ENCODE measurements at places on chromosomes 5 and 9.

- no peak for DNase-seq
Measured at GRCh38 chr5:177399997-177400868, at the start of gene PFN3. PFN3 (minus strand) TSS chr5:177400661; CDS start chr5:177400576, 85 bp downstream.

GRCh38 chr5:52657247-52657645 is 130.5 kb upstream of the ITGA1 start:
- DNase-seq, result peak; percentile 67

DNA sequence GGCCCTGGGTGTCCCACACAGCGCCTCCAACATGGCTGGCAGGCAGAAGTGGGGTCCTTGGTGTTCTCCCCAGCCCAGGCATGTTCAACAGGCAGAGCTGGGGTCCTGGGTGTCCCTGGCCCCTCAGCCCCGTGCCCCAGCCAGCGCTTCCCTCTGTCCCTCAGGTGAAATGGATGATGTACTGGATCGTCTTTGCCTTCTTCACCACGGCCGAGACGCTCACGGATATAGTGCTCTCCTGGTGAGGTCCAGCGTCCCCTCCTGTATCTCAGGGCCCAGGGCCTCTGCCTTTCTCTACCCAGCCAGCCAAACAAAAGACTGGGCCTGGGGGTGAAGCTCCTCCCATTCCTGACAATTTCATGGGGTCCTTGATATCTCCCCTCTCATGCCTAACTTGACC is 2.4 kb downstream of the REEP2 start:
- no peak for DNase-seq

- no peak for DNase-seq
Measured at GRCh38 chr5:68225911-68226545, 10.5 kb downstream of the PIK3R1 start.

DNA sequence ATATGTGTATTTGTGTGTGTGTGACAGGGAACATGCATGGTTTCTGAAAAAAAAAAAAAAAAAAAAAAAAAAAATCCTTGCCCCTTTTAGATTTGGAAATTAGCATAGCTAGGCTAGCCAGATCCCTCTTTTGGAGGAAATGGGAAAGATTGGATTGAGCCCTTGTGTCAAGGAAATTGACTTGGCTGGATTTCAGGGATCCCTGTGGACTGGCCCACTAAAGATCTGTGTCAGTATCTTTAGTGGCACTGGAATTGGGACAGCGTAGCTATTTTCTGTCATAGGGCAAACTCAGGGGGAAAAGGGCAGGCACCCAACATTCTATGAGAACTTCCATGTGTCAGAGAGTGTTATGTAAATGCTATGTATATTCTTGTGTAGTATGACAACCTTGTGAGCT is 35.4 kb downstream of the SH3GL2 start:
- DNase-seq, result no peak

GRCh38 chr5:55324815-55325418 is 17.1 kb downstream of the MTREX start:
- peak; percentile 44 for DNase-seq

DNA sequence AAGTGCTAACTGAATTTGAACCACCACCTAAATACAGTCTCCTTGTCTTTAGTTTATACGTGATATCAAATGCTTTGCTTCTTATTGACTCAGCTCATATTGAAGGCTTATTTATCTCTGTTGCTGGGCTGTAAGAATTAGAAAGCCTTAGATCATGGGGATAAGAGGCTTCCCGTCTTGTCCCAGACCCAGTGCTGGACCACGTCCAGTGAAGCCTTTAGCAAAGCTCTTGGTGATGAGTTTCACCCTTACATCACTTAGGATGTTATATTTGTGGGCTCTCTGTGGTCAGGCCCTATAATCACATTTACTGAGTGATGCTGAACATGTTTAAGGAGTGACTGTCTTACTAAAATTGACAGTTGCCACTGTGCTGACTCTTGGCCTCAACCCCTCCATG is 11.2 kb downstream of the FAM240B start:
- peak; percentile 71 for DNase-seq

DNA sequence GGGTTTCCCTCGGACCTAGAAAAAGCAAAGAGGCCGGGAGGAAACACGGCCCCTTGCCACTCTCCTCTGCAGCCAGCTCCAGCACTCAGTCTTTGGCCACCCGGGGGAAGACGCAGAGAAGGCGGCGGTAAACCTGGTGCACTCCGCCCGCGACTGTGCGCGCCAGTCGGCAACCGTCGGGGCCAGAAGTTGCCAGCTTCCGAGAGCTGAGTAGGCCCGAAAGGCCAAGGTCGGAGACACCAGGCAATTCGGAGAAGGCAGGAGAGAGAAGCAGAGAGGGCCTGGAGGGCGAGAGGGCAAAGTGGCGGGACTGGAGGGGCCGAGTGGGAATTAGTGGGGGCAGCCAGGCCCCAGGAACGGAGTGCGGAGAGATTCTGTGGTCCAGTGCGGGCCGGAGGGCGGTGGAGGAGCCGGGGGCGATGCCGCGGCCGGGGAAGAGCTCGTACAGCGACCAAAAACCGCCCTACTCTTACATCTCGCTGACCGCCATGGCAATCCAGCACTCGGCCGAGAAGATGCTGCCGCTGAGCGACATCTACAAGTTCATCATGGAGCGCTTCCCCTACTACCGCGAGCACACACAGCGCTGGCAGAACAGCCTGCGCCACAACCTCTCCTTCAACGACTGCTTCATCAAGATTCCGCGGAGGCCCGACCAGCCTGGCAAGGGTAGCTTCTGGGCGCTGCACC is at the start of gene FOXB2:
FOXB2 (plus strand) TSS at position 420 of the 690 bp plus-strand sequence; CDS start at position 420, 0 bp downstream.
- DNase-seq, result no peak

DNA sequence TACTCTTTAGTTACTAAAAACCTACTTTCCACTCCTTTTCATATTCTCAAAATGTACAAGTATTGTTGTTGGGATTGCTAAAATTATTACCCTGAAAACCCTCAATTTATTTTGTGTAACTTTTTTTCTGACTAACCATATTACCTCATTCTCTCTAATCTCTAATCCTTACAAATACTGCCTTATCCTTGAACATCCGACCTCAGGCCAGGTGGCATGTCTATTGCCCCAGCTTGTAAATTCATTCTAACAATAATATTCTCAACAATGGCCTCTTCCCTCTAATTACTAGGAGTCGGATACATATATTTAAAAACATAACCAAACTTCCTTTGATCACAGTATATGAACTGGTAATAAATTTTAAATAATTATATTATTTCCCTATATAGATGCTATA is 25.8 kb downstream of the ARL15 start:
- DNase-seq, result no peak

- no peak for DNase-seq
Measured at GRCh38 chr9:96052686-96053085, 177.2 kb downstream of the ERCC6L2 start.

DNA sequence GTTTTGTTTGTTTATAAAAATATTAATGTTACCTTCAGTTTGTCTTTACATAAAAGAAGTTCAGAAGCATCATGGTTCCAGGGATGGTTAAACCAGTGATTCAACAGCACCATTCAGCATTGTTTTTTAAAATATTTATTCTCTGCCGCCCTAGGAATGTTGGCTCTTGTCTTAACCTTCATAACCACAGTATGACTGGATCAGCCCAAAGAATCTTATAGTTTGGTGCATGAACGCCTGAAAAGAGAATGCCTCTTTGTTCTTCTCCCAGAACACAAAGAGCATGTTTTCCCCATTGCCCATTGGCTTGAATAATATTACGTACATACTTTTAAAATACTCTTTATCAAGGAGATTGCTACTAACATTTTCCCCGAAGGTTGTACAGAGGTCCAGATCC is 413.4 kb downstream of the ANXA1 start:
- DNase-seq, result no peak

DNA sequence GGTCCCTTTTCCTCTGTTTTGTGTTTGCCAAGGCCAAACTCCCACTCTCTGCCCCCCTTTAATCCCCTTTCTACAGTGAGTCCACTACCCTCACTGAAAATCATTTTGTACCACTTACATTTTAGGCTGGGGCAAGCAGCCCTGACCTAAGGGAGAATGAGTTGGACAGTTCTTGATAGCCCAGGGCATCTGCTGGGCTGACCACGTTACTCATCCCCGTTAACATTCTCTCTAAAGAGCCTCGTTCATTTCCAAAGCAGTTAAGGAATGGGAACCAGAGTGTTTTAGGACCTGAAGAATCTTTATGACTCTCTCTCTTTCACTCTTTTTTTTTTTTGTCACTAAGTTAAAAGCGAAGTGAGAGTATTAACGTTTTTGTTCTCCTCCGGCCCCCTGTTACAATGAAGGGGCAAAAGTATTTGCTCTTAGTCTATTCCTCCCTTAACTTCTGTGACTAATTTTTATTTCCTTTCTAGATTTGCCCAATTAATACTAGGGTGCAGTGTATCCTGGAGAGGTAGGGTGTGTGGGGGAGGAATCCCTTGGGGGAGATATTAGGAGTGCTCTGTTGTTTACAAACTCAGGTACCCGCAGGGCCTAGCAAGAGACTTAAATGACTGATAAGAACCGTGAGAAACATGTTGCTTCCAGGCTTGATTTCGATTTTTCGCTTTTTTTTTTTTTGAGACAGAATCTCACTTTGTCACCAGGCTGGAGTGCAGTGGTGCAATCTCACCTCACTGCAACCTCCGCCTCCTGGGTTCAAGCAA is 14.7 kb downstream of the GM2A start:
- DNase-seq, result no peak

DNA sequence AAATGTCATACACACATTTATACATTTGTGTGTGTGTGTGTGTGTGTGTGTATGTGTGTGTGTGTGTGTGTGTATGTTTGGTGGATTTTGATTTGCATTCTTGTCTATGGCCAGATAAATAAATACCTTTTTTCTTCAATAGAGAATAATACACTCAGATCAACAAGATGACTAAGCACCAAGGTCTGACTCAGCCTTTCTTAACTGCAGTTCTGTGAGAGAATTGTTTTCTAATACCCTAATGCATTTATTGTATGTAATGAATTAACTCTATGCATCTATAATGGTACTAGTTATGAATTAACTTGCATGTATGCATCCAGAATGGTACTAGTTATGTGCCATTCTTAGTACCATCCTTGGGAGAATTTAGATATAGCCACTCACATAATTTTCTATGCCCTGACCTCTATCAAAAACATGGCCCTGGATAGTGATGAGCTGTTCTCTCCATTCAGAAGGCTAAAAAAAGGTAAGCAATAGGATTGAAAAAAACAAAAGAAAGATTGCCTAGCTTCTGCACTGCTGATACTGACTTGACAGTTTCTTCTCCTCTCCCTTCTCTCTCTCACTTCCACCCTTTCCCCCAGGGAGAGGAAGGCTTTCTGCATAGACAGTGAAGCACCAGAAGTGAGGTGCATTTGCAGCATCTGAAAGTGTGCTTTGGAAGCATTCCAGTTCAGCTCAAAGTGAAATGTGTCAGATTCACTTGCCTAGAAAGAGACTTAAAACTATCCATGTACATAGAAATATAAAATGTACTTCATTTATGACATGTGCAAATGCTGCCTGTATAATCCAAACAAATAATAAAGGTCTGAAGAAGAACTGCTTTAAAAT is 55.1 kb upstream of the CCDC112 start:
- DNase-seq, result no peak
